ENCODE measurements at places on chromosomes 2 and 18.
A peak's percentile ranks its signal among the peaks of the same experiment; 100 is the strongest.

DNA sequence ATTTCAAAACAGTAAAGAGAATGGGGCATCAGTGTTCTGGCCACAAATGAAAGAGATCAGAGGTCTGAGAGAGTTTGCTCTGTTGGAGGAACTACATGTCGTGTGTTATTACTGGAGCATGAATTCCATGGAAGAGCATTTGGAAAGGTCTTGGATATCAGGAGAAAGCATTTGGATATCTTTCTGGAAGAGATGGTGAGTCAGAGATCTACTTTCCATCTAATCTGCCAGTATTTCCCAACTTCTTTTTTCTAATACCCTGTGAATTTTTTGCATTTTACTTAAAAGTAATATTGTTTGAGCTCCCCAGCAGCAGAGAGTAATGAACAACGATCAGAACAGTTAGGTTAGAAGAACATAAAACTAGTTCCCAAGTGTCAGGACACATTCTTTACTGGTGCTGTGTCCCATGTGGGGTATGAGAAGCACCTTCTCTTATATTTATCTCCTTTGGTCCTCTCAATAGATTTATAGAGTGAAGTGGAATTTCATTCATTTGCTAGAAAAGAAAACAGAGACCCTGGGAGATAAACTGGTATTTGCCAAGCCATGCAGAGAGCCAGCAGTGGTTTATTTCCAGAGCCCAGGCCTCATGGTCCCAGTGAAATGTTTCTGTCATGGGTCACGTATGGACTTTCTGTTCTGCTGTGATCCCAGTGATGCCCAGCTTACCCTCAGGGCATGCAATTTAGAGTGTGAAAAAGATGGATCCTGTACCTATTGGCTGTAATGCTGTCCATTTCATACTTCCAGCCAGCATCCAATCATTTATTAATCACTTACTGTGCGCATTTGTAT is 130.8 kb upstream of the NT5C1B start:
- no peak for DNase-seq

DNA sequence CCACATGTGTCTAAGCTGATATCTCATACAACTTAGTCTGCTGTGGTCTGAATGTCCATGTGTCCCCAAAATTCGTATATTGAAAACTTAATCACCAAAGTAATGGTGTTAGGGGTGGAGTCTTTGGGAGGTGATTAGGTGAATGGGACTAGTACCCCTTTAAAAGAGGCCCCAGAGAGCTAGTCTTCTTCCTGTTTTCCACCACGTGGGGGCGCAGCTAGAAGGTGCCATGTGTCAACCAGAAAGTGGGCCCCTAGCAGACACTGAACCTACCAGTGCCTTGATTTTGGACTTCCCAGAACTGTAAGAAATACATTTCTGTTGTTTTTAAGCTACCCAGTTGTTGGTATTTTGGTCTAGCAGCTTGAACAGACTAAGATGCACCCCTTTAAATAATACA is 86.6 kb downstream of the ASB1 start:
- DNase-seq, result no peak

GRCh38 chr18:50281972-50282520 is 723 bp upstream of the MBD1 start:
- DNase-seq, result no peak

GRCh38 chr2:215758691-215759090 is 254.7 kb downstream of the MREG start:
- DNase-seq, result no peak

DNA sequence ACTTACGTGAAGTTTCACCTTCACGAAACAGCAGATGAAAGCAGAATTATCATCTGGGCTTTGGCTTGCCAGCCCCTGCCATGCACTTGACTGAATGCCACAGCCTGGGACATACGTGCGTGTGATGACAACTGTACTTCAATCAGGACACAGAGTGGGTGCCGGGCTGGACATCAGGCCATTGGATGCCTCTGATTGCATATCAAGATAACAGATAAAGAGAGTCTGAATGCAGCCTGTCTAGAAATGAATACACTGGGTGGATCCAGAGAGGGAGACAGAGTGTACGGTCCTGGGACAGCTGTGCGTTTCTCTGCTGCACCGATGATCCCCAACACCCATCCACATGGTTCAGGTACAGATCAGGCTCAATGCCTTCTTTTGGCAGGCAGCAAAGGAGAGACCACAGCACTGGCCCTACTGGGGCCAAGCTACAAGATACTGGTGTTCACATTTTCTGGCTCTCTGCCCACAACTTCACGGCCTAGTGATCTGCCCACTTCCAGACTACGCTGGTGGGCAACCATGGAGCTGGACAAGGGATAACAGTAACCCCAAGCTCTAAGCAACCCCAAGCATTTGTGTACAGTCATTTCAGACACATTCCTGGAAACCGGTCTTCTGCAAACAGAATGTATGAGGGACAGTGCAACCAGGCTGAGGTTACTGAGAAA is 35.6 kb downstream of the FBLN7 start:
- DNase-seq, result no peak

GRCh38 chr2:112092286-112093041 is 37.4 kb downstream of the TMEM87B start:
- no peak for DNase-seq

DNA sequence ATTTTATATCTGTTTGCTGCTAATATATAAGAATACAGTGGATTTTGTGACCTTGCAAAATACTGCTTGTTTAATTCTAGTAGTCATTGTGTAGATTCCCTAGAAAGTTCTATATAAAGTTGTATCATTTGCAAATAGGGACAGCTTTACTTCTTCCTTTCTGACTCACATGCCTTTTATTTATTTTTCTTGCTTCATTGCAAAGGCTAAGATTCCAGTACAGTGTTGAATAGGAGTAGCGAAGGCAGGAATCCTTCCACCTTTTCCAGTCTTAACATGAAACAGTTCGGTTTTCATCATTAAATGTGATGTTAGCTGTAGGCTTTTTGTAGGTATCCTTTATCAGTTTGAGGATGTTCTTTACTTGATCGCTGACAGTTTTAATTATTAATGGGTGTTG is 58.1 kb downstream of the DGKD start:
- DNase-seq, result no peak

- DNase-seq, result no peak
These were observed 187.3 kb upstream of the TNP1 start for GRCh38 chr2:217047209-217047608.

DNA sequence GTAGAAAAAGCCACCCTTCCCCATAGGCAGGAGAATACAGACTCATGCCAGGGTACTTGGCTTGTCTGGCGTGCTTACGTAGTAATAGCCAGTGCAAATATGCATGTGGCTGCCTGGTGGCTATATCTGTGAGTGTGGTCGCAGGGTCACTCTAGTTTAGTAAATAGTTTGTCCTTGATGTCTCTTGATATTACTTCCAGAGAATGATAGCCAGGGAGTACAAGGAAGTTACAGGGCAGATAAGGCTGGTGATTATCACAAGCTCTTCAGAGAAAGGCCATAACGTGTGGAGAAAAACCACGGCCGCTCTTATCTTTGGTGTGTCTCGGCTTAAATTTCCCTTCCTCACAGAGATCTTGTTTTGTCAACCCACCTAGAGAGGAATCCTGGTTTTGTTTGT is 54.3 kb upstream of the SLC39A10 start:
- DNase-seq, result no peak

- peak; percentile 66 for DNase-seq
These were observed 132.8 kb downstream of the TPO start for GRCh38 chr2:1546023-1546591.

- no peak for DNase-seq
These were observed 152.0 kb downstream of the GREB1L start for GRCh38 chr18:21393986-21394385.

DNA sequence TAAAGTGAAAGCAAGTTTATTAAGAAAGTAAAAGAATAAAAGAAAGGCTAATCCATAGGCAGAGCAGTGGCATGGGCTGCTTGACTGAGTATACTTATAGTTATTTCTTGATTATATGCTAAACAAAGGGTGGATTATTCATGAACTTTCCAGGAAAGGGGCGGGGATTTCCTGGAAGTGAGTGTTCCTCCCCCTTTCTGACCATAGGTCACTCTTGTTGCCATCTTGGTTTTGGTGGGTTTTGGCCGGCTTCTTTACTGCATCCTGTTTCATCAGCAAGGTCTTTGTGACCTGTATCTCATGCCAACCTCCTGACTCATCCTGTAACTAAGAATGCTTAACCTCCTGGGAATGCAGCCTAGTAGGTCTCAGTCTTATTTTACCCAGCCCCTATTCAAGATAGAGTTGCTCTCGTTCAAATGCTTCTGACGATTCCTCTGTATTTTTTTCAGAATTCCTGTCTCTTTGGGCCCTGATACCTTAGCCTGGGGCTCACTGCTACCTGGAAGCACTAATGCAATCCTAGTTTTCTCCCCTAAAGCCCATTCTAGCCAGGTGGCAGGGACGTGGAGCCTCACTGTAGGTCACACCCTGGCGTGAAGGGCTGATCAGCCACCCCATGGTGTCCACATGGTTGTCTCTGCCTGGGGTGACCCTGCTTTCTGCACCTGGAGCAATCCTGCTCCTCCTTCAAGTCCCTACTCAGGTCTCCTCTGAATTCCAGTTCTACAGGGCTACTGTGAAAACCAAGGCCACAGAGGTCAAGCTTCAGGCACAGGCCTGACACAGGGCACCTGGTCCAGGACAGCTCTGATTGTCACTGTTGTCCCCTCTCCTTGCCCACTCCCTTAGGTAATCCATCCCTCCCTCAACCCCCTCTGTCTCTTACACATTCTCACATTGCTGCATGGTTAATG is 6.0 kb upstream of the SLC35F6 start:
- no peak for DNase-seq

- DNase-seq, result no peak
These were observed 770.8 kb downstream of the DSC3 start for GRCh38 chr18:30271716-30272115.

GRCh38 chr18:78757014-78757413 is 222.6 kb upstream of the SALL3 start:
- DNase-seq, result peak; percentile 29

- DNase-seq, result no peak
These were observed 26.0 kb downstream of the ITGA4 start for GRCh38 chr2:181483211-181483610.

GRCh38 chr2:223221139-223221835 is 169.3 kb downstream of the KCNE4 start:
- DNase-seq, result no peak

DNA sequence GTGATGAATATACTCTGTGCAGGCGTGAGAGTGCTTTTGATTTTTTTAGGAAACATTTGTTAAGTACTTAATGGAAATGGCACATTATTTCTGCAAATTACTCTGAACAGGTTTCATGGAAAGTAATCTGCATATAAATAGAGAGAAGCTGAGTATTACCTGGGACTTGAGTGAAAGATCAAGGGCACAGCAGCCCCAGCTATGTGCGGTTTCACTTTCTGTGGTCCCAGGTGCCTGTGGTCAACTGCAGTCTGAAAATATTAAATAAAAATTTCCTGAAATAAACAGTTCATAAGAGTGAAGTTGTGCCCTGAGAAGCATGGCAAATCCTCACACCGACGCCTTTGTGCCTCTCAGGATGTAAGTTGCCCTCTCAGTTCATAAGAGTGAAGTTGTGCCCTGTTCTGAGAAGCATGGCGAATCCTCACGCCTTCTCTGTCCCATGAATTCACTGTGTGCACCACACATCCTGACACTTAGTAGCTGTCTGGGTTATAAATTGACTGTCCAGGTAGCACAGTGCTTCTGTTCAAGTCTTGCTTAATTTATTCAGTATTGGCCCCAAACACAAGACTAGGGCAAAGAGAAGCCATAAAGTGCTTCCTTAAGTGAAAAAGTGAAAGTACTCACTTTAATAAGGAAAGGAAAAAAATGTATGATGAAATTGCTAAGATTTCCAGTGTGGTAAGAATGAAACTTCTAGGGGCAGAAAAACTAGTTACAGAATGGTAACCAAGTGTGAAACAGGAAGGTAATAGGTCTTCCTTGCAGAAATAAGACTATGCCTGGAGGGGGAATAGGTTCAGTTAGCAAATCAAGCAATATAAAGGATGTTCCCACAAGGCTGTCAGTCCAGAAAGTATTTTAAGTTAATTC is 4.3 kb upstream of the SNTG2 start:
- DNase-seq, result no peak

DNA sequence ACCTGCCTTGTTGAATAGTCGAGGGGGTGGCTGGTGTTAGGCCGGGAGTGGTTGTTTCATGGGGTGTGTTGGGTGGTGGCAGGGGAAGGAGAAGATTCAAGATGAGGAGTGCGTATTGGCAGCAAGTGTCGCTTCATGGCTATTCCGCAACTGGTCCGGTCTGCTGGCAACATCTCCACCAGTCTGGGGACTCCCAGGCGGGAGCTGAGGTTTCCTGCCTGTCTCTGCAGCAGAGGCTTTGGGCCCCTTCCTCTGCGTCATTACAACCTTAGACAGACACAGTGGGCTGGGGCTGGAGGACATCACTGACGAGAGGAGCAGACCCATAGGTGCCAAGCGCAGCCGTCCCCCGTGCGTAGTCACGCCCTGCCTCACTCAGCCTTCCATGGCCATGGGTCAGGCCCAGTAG is 64.0 kb upstream of the MCFD2 start:
- no peak for DNase-seq

DNA sequence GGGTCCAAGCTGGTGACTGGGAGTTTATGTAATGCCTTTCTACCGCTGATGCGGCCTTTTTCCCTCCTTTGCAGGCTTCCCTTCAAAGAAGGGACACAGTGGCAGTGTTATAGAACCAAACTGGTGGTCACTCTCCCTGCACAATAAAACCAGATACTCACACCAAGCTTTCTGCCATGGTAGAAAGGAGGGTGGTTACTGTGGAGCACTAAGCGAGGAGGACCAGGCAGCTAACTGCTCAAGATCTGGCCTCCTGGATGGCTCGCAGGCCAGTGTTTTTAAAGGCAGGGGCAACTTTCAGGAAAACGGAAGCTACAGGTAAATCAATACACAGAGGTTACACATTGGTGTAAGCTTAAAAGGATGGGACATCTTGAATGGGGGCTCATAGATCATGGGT is 89.4 kb downstream of the BIN1 start:
- DNase-seq, result no peak

GRCh38 chr2:137992039-137992646 is 27.9 kb downstream of the HNMT start:
- DNase-seq, result no peak

- DNase-seq, result peak; percentile 66
These were observed 35.4 kb upstream of the REEP1 start for GRCh38 chr2:86372641-86373502.

DNA sequence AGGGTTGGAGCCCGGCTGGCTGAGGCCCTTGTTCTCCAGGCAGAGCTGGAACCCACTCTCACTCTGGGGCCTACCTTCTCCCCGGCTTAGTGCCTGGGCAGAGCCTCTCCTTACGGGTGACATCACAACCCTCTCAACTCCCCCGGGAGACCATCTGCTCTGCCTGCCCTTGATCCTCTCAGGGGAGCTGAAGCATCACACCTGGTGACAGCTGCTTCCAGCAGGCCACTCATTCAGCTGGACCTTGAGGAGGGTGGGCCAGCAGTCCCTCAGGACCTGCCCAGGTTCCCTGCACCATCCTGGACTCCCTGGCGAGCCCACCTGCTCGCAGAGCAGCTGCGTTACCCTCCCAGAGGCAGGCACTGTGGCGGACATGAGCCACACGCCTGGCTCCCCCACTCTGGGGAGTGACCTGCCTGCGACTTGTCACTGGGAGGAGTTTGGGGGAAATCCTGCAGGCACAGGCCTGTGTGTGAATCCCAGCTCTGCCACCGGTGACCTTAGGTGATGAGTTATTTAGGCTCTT is 13.1 kb downstream of the HS6ST1 start:
- no peak for DNase-seq

- no peak for DNase-seq
These were observed 114.6 kb upstream of the CD302 start for GRCh38 chr2:159912580-159912979.

GRCh38 chr2:42464631-42465030 is 29.2 kb downstream of the KCNG3 start:
- no peak for DNase-seq

- DNase-seq, result no peak
These were observed 467.1 kb downstream of the MBD2 start for GRCh38 chr18:53757328-53757727.

GRCh38 chr2:36706021-36706876 is 9.7 kb downstream of the VIT start:
- DNase-seq, result no peak
